ENCODE measurements at places on chromosomes 2 and 18.
A peak's percentile ranks its signal among the peaks of the same experiment; 100 is the strongest.

- DNase-seq = no peak
These were observed 255.3 kb upstream of the FBXO11 start for GRCh38 chr2:48161628-48162027.

DNA sequence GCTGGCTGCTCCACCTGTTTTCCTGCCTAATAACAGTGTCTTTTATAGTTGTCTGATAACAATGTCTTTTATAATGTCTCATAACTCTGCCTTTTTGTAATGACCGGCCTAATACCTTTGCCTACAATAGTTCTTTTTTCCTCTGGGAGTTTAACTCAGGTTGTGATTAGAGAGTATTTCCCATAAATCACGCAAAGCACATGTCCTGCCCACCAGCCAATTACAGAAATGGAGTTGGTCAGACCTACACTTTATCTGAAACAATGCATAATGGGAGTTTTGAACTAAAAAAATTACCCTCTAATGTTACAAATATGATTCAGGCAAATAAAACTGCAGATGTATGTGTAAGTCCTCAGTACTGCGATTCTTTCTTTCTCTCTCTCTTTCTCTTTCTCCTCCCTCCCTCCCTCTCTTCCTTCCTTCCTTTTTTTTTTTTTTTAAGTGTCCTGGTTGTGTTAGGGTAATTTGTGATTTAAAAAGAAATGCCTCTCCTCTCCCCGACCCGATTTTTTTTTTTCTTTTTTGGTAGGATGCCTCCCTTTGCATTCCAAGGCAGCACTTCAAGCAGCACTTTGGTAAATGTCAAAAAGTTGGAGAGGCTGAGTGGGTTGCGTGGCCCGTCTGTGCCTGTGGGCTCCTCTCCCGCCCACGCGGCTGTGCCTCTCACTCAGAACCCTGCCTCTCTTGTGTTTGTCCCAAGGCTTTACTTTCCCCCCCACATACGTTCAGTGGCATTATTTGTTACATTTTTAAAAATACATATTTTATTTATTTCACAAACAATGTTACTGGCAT lies 147.3 kb downstream of the AGAP1 start:
- DNase-seq = no peak

GRCh38 chr2:231680285-231680991 lies 27.9 kb upstream of the PTMA start:
- no peak for DNase-seq

- peak; percentile 58 for DNase-seq
These were observed 43.3 kb upstream of the ZFP36L2 start for GRCh38 chr2:43269706-43270105.

- no peak for DNase-seq
These were observed 185.9 kb downstream of the PDE1A start for GRCh38 chr2:182240862-182241371.

All from right forelimb (tissue), 1 donor.